D721Med (cell line): ENCODE measurements at places on chromosomes 11 and 22.

GRCh38 chr11:113248702-113249490 is 65.5 kb upstream of the TTC12 start:
- no peak for DNase-seq

GRCh38 chr11:85772695-85773094 is 38.2 kb downstream of the SYTL2 start:
- no peak for DNase-seq

GRCh38 chr22:46537225-46537945 is at the start of gene CELSR1:
TSS of gene CELSR1 (minus strand) at chr22:46537620. CDS start at chr22:46537170, 450 bp downstream.
- DNase-seq = no peak

DNA sequence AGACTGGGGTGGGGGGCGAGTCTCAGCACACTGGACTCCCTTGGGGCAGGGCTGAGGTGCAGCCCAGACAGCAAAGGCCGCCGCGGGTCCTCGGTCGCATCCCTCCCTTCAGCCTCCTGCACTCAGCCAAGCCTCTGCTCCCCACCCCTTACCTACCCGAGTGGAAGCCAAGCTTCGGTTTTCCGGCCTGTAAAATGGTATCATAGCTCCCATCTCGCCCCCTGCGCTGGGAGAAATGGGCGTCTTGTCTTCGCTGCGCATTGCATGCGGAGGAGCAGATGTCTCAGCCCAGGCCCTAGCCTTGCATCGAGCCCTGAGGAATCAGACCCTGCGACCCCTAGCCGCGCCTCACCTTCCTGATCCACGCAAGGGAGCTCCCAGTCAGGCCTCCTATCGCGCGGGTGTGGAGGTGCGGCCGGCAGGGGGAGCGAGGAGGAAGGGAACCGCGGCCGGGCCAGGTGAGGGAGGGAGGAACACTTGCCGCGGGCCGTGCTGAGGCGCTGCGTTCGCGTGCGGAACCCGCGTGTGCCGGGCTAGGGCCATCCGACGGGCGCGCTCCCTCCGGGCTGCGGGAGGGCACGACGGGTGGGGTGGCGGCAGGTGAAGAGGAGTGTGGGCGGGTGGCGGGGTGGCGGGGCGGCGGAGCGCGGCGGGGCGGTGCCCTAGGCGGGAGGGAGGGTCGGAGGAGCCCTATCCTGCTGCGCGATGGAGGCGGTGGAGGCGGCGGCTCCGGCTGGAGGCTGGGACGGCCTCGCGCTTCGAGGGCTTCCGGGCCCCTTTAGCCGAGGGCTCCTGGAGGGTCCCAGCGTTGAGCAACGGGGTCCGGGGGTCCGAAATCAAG is 4.1 kb upstream of the TBX1 start:
- DNase-seq = no peak

DNA sequence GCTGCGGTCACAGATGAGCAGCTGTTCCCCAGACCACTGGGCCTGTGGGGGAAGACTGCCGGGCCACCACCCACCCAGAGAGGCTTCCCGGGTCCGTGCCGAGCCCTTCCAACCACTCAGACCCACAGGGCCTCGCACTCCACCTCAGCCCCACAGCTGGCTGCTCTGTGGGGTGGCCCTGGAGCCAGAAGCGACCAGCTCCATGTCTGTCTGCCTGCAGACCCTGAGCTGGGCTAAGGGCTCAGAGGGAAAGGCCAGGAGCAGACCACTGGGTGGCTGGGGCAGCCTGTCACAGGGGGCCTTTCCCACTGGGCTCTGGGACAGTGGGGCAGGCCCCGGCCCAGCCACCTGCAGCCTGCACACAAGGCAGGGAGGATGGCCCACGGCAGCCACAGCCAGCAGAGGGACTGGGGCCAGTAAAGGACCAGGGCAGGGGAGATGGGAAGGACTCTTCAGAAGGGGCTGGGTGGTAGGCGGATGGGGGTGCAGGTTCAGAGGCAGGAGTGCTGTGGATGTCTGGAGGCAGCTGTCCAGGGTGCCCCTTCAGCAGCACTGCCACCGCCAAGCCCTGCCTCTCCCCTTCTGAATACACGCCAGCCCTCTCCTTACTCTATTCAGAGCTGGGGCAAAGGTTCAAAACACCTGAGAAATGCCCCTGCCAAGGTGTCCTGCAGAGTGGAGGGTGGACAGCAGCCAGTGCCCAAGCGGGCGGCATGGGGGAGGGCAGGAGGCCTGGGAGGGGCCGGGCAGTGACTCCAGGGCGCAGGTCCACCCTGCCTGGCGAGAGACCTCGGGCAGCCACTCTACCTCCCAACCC is 32.2 kb downstream of the GNB1L start:
- no peak for DNase-seq

DNA sequence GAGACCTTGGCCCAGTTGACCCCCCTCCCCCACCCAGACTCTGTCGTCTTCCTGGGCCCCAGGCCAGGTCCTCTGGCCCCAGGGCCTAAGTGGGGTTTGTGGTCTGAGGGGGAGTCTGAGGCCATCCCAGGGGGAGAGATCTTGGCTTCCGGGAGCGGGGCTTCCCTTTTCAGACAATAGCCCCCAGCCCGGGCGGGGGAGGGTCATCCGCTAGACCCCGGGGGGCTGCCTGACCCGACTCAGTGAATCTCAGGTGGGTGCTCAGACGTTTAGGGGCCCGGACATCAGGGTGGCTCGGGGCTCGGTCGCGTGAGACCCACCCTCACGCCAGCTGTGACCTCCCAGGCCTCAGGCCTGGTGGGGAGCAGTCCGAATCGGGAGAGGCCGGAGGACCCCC is 609 bp downstream of the MAPK11 start:
- DNase-seq = no peak

DNA sequence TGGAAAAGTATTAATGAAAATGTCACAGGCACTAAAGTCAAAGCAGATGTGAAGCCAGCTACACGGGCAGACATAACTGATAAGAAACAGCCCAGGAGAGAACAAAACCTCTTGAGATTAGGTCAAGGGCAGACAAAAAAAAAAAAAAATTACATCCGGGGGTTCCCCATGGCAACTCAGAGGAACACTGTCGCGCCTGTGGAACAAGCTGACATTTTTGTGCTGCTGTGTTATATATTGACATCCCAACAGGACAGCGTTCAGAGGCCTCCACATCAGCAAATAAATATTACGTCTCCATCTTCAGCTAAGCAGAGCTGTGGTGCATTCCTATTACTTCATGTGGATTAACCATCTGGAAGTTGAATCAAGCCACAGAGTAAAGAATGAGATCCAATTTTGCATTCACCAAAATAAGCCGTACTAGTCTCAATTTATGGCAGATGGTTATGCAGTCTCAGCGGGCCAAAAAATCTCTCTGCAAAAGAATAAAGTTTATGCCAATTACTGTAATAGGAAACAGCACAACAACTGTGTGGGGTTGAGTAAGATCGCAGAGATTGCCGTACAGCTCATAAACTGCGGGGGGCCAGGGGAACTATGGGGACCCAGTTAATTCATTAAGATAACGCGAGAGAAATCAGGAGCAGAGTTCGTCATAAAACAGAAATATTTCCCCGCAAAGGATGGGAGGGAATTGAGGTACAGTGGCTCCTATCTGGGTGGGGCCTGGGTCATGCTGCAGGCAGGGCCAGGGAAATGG is 41.3 kb upstream of the MN1 start:
- DNase-seq = no peak

DNA sequence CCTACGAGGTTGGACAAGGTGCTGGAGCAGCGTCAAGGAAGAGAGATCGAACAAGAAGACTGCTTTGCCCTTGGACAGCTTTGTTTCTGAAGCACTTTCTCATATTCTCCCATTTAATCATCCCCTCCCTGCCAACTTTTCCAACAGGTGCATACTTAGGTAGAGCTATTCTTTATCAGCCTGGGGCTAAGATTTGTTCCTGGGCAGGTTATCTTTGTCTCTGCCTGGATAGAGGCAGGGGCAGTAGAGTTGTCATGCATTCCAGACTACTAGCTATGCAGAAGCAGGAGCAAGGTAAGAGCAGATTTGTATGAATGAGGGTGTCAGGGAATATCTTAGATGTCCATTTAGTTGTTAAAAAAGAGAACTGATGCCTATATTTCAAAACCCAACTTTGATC is 82.3 kb downstream of the PTPRJ start:
- no peak for DNase-seq

- DNase-seq = no peak
These were observed 1.8 kb upstream of the OR2D2 start for GRCh38 chr11:6894097-6894496.

GRCh38 chr22:44014241-44014640 is 9.9 kb upstream of the PARVB start:
- DNase-seq = no peak

DNA sequence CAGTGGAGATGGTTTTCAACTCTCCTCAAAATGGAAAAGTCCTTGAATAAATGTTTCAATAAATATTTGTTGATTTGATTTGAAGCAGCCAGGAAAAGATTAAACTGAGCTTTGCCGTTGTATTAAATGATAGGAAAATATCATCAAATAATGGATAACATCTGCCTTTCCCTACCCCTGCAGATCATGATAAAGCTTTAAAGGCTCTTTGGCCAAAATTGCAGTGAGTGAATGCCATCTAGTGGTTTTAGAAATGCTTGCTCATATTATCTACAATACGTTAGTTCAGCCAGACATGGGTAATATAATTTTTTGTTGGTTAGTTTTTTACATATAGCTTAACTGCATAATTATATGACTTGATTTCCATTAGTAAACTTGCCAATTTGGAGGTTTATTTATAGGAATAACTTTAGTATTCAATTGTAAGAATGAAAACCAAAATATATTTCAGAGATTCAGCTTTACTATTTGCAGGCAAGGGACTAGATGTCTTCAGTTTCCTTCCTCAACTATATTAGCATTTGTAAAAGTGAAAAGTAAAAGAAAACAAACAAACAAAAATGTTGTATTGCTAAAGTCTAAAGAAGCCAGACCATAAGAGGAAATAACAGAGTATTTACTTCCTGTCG is 159.2 kb downstream of the MSANTD4 start:
- DNase-seq = no peak

- DNase-seq = no peak
These were observed 349.9 kb downstream of the CNTN5 start for GRCh38 chr11:99370549-99371216.

GRCh38 chr11:7332962-7333361 is 81.3 kb downstream of the SYT9 start:
- DNase-seq = no peak

DNA sequence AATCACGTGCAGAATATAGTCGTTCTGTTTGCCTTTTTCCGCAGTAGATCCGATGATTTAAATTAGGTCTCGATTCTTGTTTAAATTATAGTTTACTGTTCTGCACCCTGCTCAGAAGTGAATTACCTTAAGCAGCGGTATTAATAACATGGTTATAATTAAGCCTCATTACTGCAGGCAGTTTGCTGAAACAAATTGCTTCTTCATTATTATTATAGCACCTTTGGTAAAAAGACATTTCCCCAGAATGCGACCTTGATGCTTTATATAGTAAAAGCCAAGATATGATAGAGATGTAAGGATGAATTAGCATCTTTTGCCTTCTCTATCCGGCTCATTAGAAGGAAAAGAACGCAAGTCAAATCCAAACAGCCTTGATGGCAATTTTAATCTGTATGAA is 625.2 kb upstream of the CADM1 start:
- DNase-seq = no peak

DNA sequence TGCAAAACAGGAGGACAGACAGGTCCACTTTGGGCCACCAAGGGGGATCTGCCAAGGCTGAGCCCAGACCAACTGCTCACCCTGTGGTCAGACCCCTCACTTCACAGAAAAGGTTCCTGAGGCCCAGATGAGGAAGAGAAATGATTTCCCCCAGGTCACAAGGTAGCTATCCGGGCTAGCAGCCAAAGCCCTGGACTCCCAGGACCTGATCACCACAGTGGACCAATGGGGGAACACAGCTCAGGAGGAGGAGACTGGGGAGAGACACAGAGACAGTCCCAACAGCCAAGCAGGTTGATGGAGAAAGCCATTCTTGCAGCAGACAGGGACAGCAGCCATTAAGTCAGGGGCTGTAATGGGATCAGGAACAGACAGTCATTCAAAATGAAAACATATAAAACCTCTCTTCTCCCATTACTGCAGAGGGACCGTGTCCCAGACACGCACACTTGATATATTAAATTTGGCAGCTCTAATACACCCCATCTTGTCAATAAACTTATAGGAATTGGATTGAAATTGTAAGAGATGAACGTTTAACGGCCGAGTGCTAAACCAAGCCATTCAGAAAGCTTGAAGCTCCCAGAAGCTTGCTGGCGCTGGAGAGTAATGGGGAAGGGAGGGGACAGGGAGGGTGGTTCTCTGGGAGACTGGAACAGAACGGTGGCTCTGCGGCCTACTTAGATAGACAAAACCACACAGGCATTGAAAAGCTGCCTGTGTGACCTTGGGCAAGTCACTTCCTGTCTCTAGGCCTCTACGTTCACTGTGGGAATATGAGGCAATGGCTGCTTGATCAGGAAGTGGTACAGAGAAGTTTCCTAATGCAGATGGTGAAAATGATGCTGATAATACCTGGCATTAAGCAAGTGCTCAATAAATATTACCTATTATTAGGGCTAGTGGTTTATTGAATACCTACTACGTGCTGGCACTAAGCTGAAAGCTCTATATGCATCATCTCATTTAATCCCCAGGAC is 16.0 kb downstream of the ZMAT5 start:
- DNase-seq = no peak

DNA sequence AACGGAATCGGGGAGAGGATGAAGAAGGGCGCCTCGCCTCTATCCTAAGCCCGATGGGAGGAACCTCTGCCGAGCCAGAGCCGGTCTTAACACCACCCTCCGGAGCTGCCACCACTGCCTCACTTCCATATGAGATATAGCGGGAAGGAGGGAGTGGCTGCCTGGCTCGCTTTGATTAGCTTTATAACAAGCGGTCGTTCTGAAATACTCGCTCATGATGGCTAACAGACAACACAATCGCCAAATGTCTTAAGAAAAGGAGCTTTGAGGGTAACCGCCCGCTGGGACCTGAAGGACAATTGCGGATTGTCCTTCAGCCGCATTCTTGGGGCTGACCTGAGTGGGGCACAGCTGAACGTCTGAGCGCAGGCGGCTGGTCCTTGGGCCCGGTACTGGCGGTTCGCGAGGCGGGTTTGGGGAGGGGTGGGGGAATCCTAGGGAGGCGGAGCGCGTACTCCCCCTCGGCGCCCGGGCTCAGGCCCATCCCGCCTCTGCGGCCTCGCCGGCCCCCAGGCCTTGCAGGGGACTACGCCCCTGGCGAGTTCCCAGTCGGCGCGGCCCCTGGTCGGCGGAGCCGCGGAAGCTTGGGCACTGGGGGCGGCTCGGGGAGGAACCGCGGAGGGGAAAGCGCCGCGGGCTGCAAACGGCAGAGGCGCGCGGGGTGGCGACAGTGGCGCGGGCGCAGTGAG is at the start of gene PLAAT5:
PLAAT5 (minus strand) TSS at position 617 of the 689 bp plus-strand sequence; CDS start at position 484, 133 bp downstream.
- DNase-seq = no peak
